Inflammatory macrophage treated with lipopolysaccharide for 1 hour (primary cell): ENCODE measurements at places on chromosomes 2 and 18.

GRCh38 chr2:60498127-60498815, 55.2 kb downstream of the BCL11A start:
- no peak for DNase-seq

GRCh38 chr18:28366676-28367075, 189.7 kb upstream of the CDH2 start:
- no peak for DNase-seq

- DNase-seq = no peak
These were observed 95.6 kb upstream of the ACVR1 start for GRCh38 chr2:157971702-157972101.

DNA sequence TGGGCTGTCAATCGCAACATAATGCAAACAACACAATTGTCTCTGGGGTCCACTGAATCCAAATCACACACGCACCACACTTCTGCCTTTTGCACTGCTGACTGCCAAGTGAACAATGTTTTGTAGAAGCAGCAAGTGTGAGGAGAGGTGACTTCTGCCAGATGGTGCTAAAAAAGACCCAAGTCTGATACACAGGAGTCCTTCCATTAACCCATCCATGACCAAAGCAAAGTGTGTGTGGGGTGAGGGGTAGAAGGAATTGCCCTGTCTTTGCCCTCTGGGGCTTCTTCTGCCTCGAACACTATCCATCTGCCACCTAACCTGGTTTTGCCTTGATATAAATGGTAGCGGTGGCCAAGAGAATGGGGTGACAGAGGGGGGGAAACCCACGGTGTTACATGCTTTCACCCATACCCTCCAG, 50.0 kb downstream of the C2orf42 start:
- DNase-seq = no peak

GRCh38 chr2:228629251-228629650, 447.8 kb upstream of the SPHKAP start:
- DNase-seq = no peak

DNA sequence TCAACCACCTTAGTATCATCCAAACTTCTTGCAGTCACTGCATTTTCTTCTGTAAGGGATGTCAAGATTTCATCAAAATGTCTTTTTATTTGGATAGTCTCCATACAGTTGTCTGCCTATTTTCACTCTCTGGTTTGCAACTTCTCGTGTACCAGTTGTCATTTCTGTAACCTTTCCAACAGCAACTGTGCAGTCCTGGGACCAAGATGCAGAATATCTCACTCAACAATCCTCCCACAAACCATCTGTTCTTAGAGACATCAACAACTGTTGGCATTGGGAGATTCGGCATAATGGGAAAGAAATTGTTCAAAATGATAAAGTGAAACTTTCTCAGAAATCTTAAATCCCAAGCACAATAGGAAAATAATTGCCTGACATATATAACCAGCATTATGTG, 933.6 kb upstream of the SLC39A10 start:
- no peak for DNase-seq

- no peak for DNase-seq
These were observed 259.4 kb upstream of the ID2 start for GRCh38 chr2:8422450-8422800.

DNA sequence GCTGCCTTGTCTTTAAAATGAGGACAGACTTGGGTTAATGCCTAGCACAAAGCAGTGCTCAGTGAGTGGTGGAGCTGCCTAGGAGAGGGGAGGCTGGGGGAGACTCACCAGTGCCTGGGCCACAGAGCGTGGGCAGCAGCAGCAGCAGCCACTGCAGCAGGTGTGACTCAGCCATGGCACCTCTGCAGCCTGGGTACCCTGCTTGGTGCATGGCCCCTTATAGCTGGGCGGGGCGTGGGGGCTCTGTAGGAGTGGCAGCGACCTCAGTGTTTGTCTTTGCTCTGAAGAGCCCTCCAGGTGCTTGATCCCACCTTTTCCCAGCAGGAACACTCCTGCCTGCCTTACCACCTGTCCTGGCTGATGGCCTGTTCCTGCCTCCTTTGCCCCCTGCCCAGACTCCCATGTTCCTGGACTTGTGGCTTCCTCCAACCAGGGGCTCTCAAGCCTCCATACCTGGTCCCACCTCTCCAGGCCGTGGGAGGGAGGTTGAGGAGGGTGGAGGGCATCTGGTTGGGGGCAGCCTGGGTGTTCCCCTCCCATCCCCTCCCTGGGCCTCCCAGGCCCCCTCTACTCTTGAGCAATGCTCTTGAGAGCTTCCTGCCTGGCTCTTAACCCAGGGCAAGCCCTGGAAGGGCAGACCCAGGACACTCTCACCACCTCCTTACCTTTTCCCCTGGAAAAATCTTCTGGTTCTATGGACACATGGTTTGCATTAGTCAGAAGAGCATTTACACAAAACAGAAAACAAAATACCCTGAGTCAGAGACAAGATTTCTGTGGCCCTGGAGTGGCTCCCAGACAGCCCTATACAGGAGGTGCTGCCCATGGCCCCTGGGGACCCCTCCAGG, at the start of gene SFTPB:
SFTPB (minus strand) TSS at position 191 of the 848 bp plus-strand sequence; CDS start at position 175, 16 bp downstream.
- DNase-seq = no peak

DNA sequence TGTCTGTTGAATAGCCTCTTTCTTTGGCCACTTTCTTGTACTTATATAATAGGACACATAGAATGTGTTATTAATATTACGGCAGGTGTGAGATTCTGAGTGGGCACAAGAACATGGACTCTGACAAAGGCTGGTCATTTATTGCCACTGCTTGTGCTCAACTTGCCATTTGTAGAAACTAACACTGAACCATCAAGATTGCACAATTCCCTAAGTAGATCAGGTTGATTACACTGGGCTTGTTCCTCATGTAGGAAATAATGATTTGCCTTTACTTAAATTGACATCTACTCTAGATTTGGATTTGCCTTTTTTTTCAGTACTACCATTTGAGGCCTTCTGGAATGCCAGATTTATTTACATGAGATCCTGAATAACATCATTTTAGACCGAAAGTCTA, 342.7 kb upstream of the CWC22 start:
- DNase-seq = no peak

DNA sequence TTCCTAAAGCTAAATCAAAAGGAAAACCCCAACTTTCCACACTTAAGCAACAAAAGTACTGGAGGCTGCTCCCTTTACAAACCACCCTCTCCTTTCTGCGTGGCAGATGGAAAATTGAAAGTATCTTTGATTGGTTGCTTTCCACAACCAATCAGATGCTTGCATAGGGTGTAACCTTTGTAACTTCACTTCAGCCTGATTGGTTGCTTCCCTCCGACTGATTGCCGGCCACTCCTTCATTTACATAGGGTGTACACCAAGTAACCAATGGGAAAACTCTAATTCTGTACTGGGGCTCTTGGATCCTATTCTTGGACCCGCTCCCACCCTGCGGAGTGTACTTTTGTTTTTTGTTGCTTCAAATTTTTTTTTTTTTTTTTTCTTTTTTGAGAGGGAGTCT, 297.7 kb downstream of the NCKAP5 start:
- no peak for DNase-seq

DNA sequence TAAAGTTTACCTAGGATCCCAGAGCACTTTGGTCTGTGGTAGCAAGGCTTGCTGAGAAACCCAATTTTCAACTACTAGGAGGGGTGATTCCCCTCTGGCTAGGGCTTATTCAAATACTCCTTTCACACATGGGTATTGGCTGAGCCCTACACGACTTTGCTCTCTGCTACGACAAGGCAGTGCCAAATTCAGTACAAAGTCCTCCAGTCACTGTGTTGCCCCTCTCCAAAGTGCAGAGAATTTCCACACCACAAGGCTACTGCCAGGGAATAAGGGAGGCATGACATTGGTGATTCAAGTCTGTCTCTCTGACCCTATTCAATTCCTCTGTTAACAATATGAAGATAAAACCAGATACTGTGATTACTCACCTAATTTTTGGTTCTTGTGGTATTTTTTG, 38.9 kb downstream of the SYT4 start:
- no peak for DNase-seq

GRCh38 chr18:30192216-30192615, 850.3 kb downstream of the DSC3 start:
- no peak for DNase-seq

GRCh38 chr2:196970099-196970498, 43.6 kb upstream of the PGAP1 start:
- no peak for DNase-seq

DNA sequence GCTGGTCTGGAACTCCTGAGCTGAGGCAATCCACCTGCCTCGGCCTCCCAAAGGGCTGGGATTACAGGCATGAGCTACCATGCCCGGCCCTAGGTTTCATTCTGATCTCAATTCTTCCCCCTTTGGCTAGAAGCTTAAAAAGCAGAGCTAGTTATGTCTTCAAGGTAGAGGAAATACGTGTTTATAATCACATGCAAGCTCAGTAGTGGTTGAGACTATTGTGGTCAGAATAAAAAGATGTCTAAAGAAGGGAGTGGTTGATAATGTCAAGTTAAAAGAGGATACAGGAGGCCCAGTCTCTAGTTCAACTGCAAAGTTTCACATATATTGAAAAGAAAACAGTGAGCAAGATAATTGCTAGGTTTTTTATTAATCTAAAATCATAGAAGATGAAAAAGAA, 807.8 kb upstream of the ACVR2A start:
- no peak for DNase-seq

- no peak for DNase-seq
These were observed 127.7 kb downstream of the PPP1R1C start for GRCh38 chr2:182113334-182113733.

DNA sequence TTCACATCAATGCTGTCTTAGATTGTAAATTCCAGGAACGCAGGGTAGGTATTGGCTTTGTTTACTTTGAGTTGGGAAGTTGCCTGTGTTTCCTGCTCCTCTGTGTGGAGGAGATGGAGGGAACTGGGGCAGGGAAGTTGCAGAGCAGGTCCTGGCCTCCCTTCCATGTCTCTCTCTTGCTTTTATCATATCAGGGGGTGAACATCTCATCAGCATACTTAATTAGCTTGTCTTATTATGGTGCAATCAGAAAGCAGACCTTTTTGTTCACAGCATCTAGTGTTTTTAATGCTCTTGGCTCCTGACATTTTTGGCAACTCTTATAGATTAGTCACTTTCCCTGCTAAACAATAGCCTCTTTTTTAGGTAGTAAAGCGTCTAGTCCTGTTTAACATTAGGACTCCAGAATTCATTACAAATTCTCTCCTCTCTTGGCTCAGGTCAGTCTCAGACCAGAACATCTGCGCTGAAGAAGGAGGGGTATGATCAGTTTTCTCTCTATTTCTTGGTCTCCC, 11.5 kb upstream of the DIPK1C start:
- DNase-seq = no peak

GRCh38 chr2:96342085-96342484, 6.5 kb downstream of the NCAPH start:
- DNase-seq = no peak

DNA sequence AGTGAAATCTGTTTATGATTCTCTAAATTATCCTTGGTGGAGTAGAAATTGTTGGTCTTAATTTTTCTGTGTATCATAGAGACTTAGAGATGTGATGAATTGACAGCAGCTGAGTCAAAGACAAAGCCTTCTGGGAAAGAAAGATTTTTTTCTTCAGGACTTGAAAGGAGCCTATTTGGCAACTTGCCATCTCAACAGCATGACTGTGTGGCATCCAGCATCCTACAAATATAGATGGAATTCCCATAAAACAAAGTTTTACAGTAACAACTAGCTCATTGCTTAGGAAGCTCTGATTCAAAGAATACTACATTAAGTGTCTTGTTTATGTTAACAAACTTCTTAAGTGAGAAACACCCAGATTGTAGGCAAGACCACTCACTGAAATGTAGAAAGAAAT, 79.2 kb upstream of the SETBP1 start:
- no peak for DNase-seq

GRCh38 chr18:11167778-11168177, 18.4 kb upstream of the PIEZO2 start:
- no peak for DNase-seq

DNA sequence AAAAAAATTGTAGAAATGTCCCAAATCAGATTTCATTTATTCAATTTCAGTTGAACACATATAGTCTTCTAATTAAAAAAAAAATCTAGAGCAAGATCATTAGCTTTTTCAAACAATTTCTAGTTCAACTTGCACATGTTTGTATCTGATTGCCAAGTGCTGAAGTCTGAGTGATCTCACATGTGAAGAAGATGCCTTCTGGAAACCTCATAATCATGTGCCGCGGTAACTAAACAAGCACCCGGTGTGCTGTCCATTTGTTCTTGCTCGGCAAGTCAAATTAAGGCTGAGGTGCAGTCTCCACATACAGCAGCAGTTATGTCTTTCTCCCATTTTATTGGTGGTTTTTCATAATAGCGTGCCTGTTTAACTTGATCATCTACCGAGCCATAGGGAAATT, 18.7 kb downstream of the CABLES1 start:
- DNase-seq = no peak

DNA sequence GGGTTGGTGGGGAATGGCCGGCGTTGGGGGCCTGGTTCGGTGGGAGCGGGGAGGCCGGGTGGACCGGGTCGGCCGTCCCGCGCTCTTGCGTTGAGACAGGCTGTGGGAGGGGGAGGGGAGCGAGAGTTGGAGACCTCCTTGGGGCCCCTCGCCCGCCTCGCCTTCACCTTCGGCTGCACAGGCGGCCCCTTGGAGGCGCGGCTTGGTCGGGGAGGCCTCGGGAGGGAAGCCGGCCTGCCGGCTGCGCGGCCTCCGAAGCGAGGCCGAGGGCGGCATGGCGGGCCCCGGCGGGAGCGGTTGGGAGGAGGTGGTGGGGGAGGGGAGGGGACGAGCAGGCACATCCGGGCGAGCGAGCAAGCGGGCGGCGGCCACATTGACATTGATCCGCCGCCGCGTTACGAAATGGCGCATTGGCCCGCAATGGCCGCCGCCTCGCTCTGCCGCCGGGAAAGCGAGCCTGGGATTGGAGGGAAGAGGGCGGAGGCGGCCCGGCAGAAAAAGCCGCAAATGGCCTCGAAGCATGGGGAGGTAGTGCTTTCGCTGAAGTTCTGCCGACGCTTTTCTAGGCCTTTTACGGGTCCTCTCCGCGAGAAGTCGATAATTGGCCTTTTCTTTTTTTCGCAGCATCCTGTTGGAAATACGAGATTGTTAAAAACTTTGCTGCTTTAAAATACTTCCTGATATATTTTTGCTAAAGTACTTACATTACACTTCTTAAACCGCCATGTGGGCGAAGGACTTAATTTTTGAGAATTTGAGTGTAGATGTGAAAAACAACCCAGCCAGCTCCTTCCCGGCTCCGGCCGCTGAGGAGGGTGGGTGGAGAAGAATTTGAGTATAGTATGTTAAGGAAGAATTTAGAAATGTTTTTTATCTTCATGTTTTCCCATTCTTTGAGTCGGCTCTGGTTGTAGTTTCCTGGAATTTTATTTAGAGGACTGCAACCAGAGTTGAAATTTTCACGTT, 580 bp downstream of the HNRNPA3 start:
- DNase-seq = peak; percentile 97

DNA sequence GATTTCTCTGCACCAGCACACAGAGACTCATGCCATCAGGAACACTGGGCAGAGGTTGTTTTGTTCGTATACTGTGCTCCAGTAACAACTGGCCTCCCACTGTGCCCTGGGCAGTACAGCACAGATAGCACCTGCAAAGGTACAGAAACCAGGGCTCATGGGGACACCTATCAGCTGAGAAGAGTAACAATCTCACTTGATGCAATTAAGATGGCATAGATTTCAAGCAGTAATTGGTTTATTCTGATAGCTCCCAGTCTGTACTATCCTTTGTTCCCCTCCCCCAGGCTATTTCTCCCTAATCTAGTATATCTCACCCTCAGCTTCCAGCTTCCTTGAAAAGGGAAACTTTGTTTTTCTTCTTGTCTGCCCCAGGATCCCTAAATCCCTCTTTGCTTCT, 343.9 kb upstream of the MMADHC start:
- DNase-seq = no peak
